ENCODE measurements at places on chromosomes 5 and 9.

GRCh38 chr9:3751125-3751758 lies 225.4 kb upstream of the RFX3 start:
- no peak for DNase-seq

DNA sequence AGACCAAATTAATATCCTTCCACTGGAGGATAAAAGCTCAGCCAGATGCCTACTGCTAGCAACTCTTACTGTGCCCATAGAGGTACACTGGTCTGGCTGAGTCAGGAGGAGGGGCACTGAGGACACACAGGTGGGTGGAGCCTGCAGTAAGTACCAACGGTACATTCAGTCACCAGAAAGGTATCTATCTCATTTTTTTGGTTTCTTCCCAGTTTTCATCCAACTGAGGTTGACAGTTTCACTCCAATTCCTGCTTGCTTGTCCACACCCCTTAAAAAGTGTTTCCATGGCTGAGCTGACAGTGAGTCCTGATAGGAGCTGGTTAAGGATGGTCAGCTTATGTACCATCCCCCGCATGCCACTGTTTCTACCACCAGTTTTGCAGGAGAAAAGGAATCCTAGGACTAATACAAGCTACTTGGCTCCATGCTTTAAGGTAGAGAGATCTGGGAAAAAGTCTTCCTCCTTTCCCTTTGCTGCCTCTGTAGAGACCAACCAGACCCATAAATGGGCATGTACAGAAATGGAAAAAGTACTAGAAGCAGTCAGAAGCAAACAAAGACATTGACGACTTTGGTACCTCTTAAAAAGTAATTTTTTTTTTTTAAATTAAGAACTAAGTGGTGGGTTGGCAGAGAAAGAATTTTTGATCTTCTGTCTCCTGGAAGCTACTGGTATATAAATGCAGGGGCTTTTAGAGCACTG lies 3.2 kb downstream of the ELL2 start:
- DNase-seq, result no peak

DNA sequence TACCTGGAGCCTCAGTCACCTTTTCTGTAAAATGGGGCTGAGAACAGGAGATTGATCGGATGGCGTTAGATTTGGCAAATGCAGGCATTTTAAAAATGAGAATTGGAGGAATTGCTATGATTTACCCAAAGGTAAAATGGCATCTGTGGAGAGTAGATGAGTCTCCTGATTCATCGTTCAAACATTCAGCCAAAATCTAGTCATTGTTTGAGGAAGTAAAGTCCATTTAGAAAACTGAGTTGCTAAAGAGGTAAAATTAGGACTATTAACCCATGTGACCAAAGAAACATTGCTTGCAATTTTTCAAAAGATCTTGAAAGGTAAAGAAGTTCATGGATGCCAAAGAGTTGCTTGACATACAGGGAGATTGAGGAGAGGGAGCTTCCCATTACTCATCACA lies 69.7 kb downstream of the ZNF462 start:
- DNase-seq, result no peak

GRCh38 chr9:93709600-93710369 lies 133.4 kb downstream of the PHF2 start:
- DNase-seq, result no peak

- no peak for DNase-seq
Observed at GRCh38 chr5:148846930-148847329, 20.5 kb downstream of the ADRB2 start.

GRCh38 chr5:136057401-136058038 lies 28.7 kb downstream of the TGFBI start:
- DNase-seq, result no peak

DNA sequence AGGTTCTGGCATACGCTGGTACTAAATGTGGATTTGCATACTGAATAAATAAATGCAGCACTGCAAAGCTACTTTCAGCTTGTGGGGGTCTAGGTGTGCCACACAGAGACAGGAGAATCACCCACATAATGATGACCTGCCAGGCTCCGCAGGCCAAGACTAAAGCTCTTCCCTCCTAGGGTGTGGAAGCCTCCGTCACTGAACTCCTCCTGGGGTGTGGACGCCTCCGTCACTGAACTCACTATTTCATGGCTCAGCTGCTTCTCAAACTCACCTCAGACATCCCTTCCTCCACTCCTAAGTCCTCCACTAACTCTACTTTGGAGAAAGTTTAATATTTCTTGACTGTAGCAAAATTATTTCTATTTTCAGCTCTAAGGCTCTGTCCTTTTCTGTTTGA lies 65.3 kb upstream of the GOLPH3 start:
- DNase-seq, result no peak

DNA sequence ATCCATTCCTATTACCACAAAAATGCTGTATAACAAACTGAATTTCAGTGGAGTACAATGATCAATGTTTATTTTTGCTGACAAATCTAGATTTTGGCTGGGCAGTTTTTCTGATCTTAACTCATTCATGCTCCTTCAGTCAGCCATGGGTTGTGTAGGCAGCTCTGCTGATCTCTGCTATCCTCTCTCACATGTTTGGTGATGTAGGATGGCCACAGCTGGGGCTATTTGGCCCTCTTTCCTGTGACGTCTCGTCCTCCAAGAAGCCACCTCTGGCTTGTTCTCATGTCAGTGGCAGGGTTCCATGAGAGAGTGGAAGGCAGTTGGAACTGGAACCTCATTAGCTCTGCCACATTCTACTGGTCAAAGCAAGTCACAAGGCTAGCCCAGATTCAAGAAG lies 8.9 kb downstream of the NLN start:
- no peak for DNase-seq

- no peak for DNase-seq
Observed at GRCh38 chr9:124137009-124137943, 120.5 kb upstream of the NEK6 start.

GRCh38 chr9:120100595-120100994 lies 479.4 kb downstream of the CDK5RAP2 start:
- DNase-seq, result no peak

DNA sequence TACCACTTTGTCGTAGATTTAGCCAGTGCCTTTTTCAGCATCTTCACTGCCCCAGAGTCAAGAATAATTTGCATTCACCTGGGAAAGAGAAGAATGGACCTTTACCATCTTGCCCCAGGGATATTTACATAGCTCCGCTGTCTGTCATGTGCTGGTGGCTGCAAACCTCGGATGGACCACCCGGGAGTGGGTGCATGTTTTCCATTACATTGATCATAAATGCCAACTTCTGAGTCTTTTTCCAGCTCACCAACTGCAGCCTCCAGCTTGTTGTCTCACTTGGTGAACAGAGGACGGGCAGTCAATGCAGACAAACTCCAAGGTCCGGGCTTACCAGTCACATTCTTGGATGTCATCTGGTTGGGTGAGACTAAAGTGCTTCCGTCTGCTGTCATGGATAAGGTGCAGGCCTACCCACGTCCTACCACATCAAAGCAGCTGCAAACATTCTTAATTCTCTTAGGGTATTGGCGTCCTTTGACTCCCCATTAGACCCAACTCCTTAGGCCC lies 155.8 kb upstream of the APC start:
- DNase-seq, result no peak

DNA sequence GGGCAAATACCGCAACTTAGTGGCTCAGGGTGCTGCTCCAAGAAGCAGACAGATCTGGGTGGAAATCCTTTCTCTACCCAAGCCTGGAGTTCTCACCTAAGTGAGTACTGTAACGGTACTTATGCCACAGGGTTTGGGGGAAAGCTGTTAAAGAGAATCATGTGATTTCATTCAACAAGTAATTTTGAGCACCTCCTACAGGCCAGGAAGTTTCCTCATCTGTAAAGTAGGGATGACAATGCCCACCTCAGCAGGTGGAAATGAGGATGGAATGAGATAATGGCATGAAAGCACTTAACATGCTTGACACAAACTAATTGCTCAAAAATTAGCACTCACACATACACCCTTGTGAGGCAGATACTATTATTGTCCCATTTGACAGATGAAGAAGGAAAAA lies 114.1 kb downstream of the JAKMIP2 start:
- no peak for DNase-seq

DNA sequence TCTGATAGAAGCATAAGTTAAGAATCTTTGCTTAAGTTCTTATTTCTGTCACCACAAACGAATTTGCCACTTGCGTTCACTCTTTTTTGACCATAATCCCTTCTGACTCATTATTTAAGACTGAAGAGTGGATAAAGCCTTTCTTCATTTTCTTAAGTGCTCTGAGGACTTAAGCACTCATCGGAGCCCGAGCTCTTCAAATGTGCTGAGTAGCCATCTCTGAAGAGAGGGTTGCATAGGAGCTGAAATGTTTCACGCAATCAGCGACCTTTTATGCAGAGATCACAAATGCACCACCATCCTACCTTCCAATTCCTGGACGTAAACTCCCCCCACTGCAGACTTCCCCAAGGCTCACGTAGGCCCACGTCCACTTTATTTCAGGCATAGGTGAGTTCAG lies 699.2 kb downstream of the IRX1 start:
- no peak for DNase-seq

DNA sequence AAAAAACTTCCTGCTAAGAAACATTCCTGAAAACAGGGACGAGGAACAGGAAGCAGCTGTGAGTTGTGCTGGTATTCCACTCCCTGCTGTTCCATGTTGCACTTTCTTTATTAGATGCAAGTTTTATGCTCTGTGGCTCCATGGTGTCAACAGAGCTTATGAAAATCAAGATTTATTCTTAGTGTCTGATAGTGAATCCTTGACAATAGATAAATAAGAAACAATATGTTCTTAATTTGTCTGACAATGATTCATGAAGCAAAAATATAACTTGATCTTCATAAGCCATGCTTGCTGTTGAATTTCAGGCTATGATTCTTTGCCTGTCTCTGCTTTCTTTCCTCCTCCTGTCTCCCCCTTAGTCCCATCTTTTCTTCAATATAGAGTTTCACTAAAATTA lies 119.6 kb downstream of the DROSHA start:
- DNase-seq, result no peak

- no peak for DNase-seq
Observed at GRCh38 chr9:75532233-75533050, 358.0 kb upstream of the PCSK5 start.

DNA sequence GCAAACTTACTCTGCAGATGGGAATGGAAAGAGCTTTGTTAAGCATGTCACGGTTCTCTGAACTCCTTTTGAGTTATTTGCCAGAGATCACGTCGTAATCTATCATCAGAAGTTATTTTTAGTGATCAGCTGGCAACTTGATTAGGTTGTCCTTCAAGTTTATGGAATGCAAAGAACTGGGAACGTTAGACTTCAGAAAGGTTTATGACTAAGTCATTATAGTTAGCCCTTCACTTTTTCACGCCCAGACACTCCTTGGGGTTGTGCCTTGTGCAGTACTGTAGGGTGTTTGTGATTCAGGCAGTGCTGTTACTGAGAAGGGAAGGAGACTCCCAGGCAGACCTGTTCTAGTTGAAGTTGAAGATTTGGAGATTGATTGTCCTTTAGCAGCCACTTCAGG lies 26.8 kb upstream of the PHF2 start:
- no peak for DNase-seq

- no peak for DNase-seq
Observed at GRCh38 chr9:136567651-136568287, 21.9 kb upstream of the NOTCH1 start.

DNA sequence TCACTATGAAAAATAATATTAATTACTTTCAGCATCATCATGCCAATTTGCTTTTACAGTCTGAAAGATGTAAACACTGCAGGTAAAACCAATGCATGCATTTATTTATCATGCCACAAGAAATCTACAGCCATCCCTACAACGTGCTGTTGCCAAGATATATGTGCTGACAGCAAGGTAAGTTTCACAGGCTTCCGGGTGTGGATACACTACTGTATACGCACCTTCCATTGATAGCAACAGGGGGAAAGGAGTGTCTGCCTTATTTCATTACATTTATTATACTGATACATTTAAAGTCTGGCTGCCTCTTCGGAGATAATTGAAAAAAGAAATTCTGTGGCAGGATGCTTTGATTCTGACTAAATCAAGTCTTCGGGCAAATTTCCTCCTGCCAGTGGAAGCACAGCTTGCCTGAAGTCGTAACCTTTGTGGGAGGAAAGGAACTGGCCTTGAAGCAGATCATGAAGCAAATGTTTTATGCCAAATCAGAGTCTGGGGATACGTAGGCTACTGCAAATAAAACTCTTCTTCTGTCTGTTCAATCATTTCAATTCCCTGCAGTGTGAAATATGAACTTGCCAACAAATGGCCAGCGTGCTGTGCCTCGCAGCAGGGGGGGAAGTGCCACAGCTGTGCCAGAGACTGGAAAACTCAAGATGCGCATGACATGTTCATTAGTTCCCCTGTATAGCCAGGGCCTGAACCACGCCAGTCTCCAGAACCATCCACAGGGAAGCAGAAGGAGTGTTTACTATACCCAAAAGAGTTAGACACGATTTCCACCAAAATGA lies 268.1 kb downstream of the EFNA5 start:
- DNase-seq, result no peak

- no peak for DNase-seq
Observed at GRCh38 chr9:136854842-136855460, 2.8 kb downstream of the MAMDC4 start.

- DNase-seq, result no peak
Observed at GRCh38 chr9:6014670-6015270, 654 bp downstream of the RANBP6 start.

GRCh38 chr9:95753762-95754465 lies 121.6 kb upstream of the ERCC6L2 start:
- no peak for DNase-seq

DNA sequence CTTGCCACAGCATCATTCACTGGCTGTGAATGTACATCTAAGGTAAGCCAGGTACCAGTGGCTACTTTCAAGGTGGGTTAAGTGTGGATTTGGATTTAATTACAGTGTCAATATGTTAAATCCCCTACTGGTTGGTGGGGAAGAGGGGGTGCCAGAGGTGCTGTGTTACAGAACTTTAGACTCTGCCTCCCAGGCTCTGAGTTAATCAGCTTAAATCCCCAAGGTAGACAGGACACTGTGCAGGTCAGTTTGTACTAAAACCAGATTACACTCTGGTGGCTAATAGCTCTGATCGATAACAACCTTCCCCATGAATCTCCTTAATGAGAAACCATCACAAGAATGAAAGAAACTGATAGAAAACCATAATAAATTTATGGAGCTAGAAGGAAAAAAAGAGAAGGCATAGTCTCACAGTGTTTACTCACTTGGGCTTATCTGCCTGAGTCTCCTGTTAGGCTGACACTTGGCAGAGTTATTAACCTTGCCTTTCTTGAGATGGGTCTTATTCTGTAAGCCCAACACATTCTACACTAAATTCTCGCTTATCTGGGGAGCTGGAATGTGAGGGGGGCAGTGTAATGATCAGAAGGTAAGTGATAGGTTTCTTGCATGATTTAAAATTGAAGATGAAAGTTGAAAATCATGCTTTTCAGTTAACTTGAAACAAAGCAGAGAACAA lies 106.8 kb downstream of the LMNB1 start:
- no peak for DNase-seq

DNA sequence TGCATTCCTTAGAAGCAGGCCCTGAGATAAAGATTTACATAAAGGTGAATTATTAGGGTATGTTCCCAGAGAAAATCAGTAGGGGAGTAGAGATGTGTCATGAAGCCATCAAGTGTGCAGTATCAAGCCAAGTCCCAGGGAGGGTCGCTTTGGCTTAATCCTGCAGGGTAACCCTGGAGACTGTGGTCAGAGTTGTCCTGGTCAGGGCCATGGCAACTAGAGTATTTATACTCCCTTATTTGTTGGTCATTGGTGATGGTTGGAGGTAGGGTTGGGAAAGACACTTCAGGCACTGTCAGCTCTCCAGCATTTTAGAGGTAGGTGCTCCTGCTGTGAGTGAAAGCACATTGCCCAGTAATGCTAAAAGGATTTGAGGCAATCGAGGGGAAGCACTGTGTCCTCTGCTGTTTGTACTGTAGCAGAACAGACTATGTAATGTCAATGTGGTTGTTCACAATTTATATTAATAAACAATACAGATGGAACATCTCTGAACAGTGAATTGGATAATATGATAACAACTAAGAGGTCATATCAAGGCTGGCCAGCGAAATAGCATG lies 108.9 kb downstream of the GDNF start:
- DNase-seq, result no peak

All from stimulated activated CD8-positive, alpha-beta memory T cell treated with anti-CD3 and anti-CD28 coated beads, Interleukin-2, amount 100 ng/mL, for 1 hour (primary cell).